ENCODE measurements at places on chromosomes 16 and 17.

DNA sequence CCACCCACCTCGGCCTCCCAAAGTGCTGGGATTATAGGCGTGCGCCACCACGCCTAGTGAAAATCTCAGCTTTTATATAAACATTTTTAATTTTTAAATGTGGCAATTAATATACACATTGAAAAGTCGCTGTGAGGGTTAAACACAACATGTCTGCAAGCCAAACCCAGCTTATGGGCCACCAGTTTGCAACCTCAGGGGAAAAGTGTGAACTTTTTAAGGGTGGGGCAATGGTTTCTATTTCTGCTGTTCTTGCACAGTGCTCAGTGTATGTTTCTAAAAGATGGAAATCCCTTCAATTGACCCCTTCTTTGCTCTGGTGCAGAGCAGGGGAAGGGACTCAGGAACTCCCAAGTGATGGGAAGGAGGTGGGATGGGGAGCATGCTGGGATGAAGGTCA is 18.3 kb upstream of the SUPT4H1 start:
- DNase-seq, result no peak

GRCh38 chr16:89373355-89374110 is 116.8 kb downstream of the ANKRD11 start:
- DNase-seq, result no peak

GRCh38 chr17:31200287-31200686 is 96.8 kb downstream of the OMG start:
- no peak for DNase-seq

- no peak for DNase-seq
Measured at GRCh38 chr17:64133546-64134215, 3.7 kb upstream of the ERN1 start.

DNA sequence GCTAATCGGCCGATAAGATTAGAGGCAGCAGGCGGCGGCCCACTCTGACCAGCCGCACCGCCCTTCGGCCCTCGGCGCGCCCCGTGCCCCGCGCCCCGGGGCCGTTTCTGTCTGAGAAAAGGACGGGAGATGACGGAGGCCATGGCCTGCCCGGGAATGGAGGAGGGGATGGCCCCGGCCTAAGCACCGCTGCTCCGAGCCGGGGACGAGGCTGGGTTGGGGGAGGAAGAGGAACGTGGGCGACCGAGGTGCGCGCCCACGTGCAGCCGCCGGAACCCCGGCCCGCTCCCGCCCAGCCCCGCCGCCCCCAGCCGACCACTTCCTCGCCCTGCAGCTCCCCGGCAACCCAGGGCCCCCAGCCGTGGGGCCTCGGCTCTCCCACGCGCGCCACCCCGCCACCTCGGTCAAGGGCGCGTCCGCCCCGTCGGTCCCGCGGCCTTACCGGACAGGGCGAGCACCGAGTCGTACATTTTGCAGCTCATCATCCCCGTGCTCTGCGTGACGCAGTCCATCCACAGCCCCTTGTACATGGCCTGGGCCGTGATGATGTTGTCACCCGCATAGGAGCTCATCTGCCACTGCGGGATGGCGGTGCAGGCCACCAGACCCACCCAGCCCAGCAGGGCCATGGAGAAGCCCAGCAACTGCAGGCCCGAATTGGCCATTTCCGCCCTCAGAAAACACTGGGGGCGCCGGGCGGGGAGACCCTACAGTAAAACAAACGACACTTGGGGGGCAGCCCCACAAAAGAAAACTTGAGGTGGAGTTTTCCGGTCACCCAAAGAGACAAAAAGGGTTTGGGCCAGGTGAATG is 693 bp downstream of the CLDN7 start:
- DNase-seq, result no peak

DNA sequence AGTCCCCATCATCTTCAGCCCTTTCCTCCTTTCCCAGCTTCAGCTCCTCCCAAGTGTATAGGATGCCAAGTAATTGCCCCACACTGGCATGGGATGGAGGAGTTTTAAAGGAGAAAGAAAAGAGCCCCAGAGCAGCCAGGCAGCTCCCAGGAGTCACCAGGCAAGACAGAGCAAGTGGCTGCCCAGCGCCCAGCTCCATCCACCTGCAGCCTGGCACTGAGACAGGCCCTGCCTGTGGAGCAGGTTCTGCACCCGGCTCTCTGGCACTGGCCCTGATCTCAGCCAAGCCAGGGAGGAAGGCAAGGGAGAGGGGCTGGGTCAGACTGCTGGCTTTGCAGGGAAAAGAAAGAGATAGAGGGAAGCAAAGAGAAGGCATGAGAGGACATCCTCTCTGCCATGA is 21.7 kb downstream of the FOXN1 start:
- no peak for DNase-seq

- DNase-seq, result no peak
Measured at GRCh38 chr16:669666-670065, 1.7 kb downstream of the RHOT2 start.

GRCh38 chr17:82294064-82294773 is 20.7 kb upstream of the CSNK1D start:
- DNase-seq, result no peak

DNA sequence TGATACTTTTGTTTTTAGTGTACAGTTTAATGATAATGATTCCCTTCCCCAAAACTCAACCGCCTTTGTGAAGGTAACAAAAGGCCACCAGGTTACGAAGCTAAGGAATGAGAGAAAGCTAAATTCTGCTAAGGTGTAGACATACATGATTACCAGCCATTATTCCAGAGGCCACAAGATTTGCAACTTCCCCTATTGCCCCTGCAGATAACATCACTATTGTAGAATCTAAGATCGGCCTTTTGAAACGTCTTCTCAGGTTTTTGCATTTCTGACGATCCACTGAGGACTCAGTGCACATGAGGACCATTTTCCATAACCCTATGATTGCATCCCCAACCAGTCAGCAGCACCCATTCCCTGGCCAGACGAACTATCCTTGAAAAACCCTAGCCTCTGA is 33.9 kb upstream of the SNN start:
- no peak for DNase-seq

- peak; percentile 75 for DNase-seq
Measured at GRCh38 chr17:75270218-75270965, 639 bp downstream of the MIF4GD start.

DNA sequence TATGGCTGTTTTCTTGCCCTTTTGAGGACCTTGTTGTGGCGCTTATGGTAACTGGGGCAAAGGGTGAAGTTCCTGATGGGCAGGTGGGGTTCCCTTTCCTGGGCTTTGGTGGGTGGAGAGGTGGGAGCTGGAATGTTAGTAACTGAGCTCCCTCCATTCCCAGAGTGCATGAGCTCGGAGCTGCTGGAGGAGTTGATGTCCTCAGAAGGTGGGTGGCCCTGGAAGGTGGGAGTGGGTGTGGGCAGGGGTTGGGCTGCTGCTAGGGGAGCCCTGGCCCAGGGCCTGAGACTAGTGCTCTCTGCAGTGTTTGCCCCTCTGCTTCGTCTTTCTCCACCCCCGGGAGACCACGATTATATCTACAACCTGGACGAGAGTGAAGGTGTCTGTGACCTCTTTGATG is 1.2 kb upstream of the ELMO3 start:
- DNase-seq, result no peak

DNA sequence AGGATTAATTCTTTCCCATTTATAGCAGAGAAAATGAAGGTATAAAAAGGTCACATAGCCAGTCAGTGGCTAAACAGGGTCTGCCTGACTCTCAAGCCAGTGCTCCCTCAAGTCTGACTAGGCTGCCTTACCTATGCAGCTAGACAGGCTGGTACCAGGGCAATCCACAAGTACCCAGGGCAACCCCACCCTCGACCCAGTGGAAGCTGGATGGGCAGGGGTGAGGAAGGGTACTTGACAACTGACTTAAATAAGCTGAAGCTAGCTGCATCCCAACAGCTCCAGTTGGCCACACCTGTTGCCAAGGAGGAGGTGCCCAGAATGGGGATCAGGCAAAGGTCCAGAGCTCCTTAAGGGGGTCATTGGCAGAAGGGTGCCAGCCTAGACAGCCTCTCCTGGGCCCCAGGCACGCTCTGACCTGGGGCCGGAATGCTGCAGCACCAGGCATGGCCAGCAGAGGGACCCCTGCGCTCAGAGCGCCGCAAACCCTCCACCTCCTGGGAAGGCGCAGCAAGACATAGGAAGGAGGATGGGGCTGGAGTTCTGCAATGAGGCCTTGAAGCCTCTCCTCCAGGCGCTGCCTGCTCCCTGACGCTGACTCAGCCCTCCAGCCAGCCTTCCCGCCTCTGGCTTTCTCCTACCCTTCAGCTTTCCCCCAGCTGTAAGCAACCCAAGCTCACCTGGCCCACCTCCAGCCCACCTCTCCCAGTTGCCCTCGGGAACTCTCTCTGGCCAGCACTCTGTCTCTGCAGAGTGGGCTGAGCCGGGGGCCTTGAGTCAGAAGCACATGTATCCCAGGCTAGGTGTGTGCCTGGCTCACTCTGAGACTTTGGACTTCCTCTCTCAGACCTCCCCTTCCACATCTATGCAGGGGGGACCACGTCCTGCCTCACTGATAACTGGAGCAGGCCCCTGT is 28.8 kb downstream of the MPP2 start:
- peak; percentile 64 for DNase-seq

DNA sequence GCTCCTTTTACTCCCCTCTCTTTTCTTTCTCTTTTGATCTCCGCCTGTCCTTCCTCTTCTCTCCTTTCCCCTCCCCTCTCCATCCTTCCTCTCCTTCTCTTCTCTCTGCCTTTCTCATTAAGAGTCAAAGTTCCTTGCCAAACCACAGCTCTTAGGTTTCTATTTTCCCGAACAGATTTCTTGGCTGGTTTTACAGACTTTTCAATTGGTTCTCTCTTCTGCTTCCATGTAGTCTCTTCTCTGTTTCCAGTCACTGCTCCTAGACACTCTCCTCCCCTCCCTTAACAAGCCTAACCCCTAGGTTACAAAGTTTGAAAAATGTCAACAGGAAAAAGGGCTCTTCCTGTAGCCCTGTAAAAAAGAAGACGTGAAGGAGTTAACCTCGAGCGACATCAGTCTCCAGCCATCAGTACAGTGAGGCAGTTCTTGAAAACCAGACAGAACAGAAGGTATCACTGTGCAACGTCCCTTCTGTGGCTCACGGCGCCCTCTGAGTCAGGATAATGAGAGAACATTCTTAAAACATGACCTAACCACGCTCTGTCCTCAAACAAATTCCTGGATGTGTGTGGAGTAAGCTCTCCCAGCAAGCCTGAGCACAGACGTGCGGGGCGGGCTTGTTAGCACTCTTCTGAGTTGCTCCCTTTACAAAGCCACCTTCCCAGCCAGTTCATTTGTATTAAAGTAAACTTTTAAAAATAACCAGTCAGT is 11.6 kb upstream of the MARCHF10 start:
- DNase-seq, result peak; percentile 33

DNA sequence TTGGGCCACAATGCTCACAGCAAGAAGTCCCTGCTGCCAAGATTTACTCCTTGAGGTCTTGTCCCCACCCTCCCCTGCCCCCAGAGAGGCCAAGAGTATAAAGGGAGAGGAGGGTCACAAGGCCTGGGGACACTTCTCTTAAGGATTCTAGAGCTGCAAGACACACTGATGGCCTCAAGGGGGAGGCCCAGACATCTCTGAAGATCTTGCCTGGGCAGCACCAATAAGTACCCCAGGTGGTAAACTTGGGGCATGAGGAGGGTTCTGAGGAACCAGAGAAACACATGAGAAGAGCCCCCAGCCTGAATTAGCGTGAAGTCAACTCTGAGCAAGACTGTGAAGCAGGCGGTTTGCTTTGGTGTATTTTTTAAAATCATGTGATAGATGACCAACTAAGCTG is 26.8 kb upstream of the MTMR4 start:
- DNase-seq, result no peak

DNA sequence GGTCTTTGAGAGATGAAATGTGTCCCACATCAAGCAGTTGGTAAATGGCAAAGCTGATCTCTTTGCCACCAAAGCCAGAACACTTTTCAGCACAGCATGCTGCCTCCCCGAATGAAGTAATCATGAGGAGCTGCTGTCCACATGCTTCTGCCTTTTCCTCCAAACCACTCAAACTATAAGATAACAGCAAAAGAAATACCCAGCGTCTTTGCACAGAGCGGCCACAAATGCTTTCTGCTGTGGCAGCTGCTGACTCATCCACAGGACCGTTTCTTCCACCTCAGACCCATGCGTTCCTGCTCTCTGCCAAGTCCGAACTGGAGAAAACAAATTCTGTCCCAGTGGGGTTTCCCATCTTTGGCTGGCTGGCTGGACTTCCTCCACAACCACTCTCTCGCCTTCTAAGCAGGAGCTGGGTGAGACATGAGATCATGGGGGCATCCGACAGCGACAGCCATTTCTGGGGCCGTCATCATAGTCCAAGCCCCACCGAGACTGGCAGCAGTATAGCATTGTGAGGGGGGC is 27.1 kb downstream of the TBC1D3B start:
- DNase-seq, result no peak

- DNase-seq, result no peak
Measured at GRCh38 chr17:16870253-16871245, 101.4 kb downstream of the TNFRSF13B start.

DNA sequence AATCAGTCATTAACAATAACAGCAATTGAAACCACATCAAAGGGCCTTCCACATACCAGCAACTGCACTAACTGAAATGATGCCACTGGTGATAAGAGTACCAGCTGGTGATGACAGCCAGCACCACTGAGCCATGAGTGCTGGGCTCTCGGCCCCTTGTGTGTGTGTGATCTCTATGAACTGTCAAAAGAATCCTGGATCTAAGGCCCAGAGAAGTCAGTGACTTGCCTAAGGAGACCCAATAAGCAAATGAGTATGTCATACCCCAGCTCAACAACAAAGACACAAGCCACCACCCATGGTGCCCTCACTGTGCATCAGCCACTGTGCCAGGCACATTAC is 220.9 kb downstream of the ZNF423 start:
- DNase-seq, result peak; percentile 1

DNA sequence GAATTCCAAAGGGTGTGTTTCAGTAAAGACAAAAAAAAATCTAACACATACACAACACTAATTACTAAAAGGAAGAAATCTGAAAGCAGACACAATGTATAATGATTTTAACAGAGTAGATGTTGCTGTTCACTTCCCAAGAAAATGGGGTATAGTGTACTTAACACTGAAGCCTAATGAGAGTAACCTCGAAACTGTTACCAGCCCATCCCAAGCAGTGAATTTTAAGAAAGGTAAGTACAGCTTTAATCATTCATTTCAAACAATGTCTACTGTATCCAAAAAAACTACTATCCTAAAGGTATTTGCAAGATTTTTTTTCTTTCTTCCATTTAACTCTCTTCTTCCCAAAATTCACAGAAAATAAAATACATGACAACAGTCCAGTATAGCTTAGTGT is 8.3 kb downstream of the GRB2 start:
- no peak for DNase-seq

DNA sequence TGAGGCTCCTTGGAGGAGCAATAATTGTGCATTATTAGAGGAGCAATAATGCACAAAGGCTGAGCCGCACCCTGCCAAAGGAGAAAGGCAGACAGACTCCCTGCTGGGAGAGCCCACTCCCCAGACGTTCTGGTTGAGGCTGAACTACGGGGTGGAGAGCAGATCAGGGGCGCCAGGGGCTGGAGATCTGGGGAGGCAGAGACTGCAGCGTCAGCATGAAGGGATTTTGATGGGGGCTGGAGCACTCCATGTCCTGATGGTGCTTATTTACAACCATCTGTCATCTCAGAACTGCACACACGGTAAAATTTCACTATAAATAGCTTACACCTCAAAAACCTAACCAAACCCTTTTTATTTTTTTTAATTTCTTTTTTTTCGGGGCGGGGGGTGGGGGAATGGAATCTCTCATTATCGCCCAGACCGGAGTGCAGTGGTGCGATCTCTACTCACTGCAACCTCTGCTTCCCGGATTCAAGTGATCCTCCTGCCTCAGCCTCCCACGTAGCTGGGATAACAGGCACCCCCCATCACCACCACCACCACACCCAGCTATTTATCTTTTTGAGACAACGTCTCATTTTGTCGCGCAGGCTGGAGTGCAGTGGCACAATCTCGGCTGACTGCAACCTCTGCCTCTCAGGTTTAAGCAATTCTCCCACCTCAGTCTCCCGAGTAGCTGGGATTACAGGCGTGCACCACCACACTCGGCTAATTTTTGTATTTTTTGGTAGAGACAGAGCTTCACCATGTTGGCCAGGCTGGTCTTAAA is 4.3 kb upstream of the C16orf95 start:
- DNase-seq, result no peak

All from activated CD8-positive, alpha-beta memory T cell treated with anti-CD3 and anti-CD28 coated beads, Interleukin-2, amount 10 ng/mL, durations not matched to agents 7 days and 5 days (primary cell).